Amniotic epithelial cell (primary cell): ENCODE measurements at places on chromosomes 6 and 20.

DNA sequence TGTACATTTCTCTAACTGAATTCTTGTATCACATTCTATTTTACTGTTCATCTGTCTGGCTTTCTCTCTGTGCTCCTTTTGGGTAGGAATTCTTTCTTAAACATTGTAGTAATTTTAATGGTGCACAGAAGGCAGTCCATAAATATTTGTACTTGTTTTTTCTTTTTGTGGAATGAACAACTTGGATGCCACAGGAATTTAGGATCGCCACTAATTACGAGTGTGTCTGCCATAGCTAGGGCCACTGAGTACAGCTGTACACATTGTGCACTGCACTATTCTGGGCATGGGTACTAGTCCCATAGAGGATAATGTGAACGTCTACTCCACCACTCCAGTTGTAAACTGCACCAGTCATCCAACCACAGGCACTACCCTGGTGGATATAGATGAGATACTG is 39.3 kb upstream of the TMEM200A start:
- peak; percentile 5 for DNase-seq

DNA sequence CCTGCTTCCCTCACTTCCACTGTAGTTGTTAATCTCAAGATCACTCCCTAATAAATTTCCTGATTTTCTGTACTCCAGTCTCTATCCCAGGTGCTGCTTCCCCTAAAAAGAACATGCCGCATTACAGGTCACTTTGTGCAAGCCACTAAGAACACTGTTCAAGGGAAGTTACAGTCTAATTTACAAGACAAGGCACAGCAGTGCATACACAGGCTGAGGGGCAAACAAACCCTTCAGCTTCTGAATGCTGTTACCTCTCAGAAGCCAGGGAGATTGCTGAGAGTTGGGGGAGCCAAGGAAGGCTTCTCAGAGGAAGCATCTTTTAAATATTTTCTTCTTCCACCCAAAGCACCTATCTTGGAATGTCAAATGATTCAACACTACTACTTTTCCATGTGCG is 445.3 kb upstream of the FLRT3 start:
- no peak for DNase-seq

DNA sequence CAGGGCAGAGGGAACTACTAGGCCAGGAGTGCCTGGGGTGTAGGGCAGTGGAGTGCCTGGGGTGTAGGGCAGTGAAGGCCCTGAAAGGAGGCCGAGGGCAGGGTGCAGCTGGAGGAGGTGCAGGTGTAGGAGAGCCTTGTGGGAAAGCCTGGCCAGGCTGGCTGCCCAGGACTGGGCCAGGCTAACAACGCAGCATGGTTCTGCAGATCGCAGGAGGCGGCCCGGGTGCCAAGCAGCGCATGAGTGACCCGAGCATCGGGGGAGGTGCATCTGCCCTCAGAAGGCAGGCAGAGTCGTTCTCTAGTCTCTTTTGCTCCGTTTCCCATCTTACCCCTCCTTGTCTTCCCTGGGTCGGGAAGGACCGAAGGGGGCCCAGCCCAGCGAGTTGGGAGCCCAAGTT is 151.5 kb upstream of the PHACTR3 start:
- no peak for DNase-seq

GRCh38 chr20:57630061-57630460 is 9.8 kb upstream of the ZBP1 start:
- DNase-seq = no peak

- DNase-seq = peak; percentile 84
Measured at GRCh38 chr6:12578751-12579150, 137.8 kb upstream of the PHACTR1 start.

DNA sequence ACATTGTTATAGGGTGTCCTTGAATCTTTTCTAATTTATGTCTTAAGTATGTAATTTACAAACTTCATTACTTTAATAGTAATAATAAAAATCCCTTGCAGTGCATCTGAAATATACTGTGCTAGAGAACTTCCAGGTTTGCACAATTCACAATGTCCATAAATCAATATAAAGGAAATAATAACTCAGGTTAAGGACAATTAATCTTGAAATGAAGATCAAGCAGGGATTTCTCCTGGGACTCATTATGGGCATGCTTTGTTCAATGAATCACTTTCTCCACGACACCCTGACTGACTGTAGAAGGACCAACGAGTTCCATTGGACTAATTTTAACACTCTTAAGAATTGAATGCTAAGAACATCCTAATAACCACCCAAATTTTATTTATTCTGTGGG is 110.0 kb downstream of the PHACTR1 start:
- DNase-seq = no peak

DNA sequence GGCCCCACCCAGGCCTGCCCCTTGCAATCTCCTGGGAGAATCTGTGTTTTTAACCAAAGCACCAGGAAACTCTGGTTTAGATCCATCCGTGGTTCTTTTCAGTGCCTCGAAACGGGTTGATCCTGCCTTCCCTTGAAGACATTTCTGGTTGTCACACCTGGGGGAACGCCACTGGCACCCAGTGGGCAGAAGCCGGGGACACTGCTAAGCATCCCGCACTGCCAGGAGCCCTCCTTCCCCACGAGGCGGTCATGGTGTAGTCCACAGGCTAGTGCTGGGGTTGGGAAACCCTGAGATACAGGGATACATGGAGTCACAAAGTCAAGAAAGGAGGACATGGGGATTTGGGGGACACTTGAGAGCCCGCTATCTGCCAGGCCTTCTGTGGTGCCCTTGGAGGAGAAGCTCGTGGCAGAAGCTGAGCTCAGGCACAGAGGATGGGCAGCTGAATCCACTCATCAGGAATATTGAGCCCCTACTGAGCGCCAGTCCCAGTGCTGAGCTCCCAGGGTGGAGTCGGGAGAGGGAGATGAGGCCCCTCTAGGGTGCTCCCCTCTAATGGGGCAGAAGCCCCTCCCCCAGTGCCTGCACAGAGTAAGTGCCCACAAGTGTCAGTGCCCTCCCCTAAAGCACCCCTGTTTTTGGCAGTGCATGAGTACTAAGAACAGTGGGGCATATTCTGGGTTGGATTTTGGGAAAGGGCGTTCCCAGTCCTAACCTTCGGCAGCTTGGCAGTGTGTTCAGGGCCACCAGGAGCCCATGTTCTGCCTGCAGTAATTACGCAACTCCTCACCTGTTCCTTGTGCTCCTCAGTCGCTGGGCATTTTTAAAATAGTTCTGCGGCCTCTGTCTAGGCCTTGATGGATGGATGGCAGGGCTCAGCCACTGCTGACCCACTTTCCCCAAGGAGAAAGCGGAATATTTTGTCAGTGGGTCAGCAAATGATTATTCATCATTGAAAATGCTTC is 25.6 kb upstream of the PHACTR3 start:
- no peak for DNase-seq

GRCh38 chr6:131117878-131118277 is 17.4 kb upstream of the AKAP7 start:
- DNase-seq = no peak

- DNase-seq = peak; percentile 44
Measured at GRCh38 chr6:7107578-7108195, at the start of gene RREB1. RREB1 (plus strand) TSS chr6:7107961; CDS start chr6:7181912, 73,951 bp downstream.

- DNase-seq = no peak
Measured at GRCh38 chr6:110551088-110551487, 74.7 kb upstream of the SLC22A16 start.

- no peak for DNase-seq
Measured at GRCh38 chr6:52739627-52740026, 23.6 kb downstream of the GSTA2 start.
